ENCODE measurements at places on chromosomes 5 and 9.

DNA sequence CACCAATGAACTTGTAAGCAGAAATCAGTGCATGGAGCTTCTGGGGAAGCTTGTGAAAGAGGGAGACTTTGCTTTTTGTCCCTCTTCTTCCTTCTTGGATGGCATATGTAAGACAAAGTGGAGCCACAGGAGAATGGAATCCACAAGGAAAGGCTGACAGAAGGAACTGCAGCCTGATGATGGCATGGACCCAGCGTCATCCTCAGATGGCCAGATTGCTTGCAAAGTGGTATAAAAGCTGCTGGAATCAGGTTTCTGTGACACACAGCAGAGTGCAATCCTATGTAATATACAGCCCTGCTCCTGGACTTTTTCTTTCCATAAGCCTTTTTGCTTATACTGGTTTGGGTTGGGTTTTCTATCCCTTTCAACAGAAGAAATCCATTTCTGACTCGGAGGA, 31.4 kb upstream of the SPARC start:
- DNase-seq = no peak
- H3K4me1 ChIP-seq = peaks cover 21% of the 10 kb centered on the region
- H3K4me3 ChIP-seq = peak overlapping the region; percentile 26
- H3K27me3 ChIP-seq = no peaks in the 10 kb centered on the region

- H3K36me3 ChIP-seq = no peaks in the 10 kb centered on the region
- no peak overlapping the region for H3K27ac ChIP-seq
- no peak overlapping the region for H3K4me3 ChIP-seq
- H3K27me3 ChIP-seq = no peaks in the 10 kb centered on the region
- H3K4me1 ChIP-seq = no peaks in the 10 kb centered on the region
- DNase-seq = no peak
Observed at GRCh38 chr5:73615085-73615484, 10.9 kb upstream of the ARHGEF28 start.

DNA sequence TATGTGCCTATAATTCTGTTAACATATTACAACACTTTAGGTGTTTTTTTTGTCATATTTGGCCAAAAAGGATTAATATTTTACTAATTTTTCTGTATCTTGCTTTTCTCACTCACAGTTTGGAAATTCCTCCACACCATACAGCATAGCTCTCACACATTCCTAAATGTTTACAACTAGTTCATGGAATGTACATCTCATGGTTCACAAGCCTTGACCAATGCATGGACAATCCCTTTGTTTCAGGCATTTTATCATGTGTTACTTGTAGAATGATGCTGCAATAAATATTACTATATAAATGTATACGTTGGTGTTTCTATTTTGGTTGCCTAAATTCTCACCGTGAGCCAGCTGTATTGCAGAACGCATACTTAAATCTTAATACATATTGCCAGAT, 80.5 kb upstream of the SPATA31C2 start:
- no peak overlapping the region for H3K4me3 ChIP-seq
- DNase-seq = no peak
- no peaks in the 10 kb centered on the region for H3K27me3 ChIP-seq
- no peaks in the 10 kb centered on the region for H3K4me1 ChIP-seq
- no peak overlapping the region for H3K27ac ChIP-seq
- H3K36me3 ChIP-seq = no peaks in the 10 kb centered on the region

GRCh38 chr5:67065237-67065636, 131.4 kb downstream of the CD180 start:
- H3K4me3 ChIP-seq = no peak overlapping the region
- H3K4me1 ChIP-seq = peaks cover 2% of the 10 kb centered on the region
- no peak overlapping the region for H3K27ac ChIP-seq
- H3K36me3 ChIP-seq = no peaks in the 10 kb centered on the region
- no peaks in the 10 kb centered on the region for H3K27me3 ChIP-seq

- H3K4me3 ChIP-seq = no peak overlapping the region
- no peaks in the 10 kb centered on the region for H3K36me3 ChIP-seq
- H3K27ac ChIP-seq = no peak overlapping the region
- no peaks in the 10 kb centered on the region for H3K27me3 ChIP-seq
- H3K4me1 ChIP-seq = peaks cover 45% of the 10 kb centered on the region
Observed at GRCh38 chr9:127961613-127962155, 19.1 kb downstream of the EEIG1 start.

DNA sequence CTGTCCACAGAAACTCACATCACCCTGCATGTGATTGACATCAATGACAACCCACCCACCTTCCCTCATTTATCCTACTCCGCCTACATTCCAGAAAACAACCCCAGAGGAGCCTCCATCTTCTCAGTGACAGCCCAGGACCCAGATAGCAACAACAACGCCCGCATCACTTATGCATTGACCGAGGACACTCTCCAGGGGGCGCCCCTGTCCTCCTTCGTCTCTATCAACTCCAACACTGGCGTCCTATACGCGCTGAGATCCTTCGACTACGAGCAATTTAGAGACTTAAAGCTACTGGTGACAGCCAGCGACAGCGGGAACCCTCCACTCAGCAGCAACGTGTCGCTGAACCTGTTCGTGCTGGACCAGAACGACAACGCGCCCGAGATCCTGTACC, 1.7 kb downstream of the PCDHGA3 start:
- DNase-seq = no peak
- no peaks in the 10 kb centered on the region for H3K27me3 ChIP-seq
- no peaks in the 10 kb centered on the region for H3K36me3 ChIP-seq
- H3K4me3 ChIP-seq = no peak overlapping the region
- no peaks in the 10 kb centered on the region for H3K4me1 ChIP-seq

DNA sequence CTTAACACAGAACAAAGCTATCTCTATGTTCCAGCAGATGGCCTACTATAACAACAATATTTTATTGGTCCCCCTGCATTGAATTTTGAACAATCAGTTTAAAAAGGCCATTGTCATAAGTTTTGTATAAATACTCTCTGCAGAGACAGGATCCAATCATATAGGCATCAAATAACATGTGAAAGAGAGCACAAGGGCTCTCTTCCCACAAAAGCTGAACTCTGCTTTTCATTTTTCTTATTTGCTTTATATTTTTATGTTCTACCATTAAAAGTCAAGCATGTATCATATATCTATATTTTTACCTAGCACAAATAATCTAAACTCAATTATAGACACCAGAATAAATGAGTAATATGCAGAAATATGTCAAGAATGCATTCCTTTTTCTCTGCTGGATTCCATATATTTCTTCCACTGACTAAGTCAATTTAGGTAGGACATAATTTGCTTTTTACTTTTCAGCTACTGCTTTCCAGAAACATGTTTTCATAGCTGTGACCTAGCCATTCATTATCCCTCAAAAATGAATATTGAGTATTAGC, 143.6 kb downstream of the CDH9 start:
- no peaks in the 10 kb centered on the region for H3K27me3 ChIP-seq
- no peaks in the 10 kb centered on the region for H3K4me1 ChIP-seq
- no peak overlapping the region for H3K4me3 ChIP-seq
- no peak for DNase-seq
- no peaks in the 10 kb centered on the region for H3K36me3 ChIP-seq

- peaks cover 8% of the 10 kb centered on the region for H3K4me1 ChIP-seq
- DNase-seq = peak; percentile 77
- H3K4me3 ChIP-seq = peak within 1 kb of the TSS; percentile 79
- no peaks in the 10 kb centered on the region for H3K36me3 ChIP-seq
- H3K27ac ChIP-seq = peak within 1 kb of the TSS; percentile 84
- no peaks in the 10 kb centered on the region for H3K27me3 ChIP-seq
Observed at GRCh38 chr5:122311961-122312590, at the start of gene SNCAIP. Gene SNCAIP, plus strand, starts transcription at chr5:122312237. Its CDS starts 78,898 bp downstream, at chr5:122391135.

GRCh38 chr5:154513669-154514084, 35.6 kb upstream of the HAND1 start:
- no peak for DNase-seq
- H3K27me3 ChIP-seq = no peaks in the 10 kb centered on the region
- no peak overlapping the region for H3K27ac ChIP-seq
- no peak overlapping the region for H3K4me3 ChIP-seq
- H3K36me3 ChIP-seq = no peaks in the 10 kb centered on the region
- no peaks in the 10 kb centered on the region for H3K4me1 ChIP-seq

- DNase-seq = no peak
- no peaks in the 10 kb centered on the region for H3K27me3 ChIP-seq
- no peaks in the 10 kb centered on the region for H3K36me3 ChIP-seq
- H3K27ac ChIP-seq = no peak overlapping the region
Observed at GRCh38 chr9:94857791-94858190, 131.3 kb downstream of the AOPEP start.

DNA sequence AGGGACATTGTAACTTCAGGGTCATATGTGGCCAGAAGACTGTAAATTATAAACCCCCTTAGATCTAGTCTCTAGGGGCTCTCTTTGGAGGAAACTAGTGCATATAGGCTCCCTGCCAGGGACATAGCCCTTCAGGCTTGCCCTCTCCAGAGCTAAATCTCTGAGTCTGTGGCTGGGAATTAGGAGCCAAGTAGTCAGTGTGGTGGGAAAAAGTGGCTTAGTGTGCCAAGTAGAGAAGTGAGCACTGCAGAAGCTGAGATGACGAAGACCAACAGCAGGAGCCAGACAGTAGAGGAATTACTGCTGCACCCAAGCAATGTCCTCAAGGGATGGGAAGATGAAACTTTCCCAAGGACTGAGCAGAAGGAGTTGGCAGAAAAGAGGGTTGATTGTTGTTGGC, 71.2 kb downstream of the CWC27 start:
- H3K4me1 ChIP-seq = no peaks in the 10 kb centered on the region
- H3K27ac ChIP-seq = no peak overlapping the region
- no peak overlapping the region for H3K4me3 ChIP-seq
- DNase-seq = no peak
- no peaks in the 10 kb centered on the region for H3K36me3 ChIP-seq
- no peaks in the 10 kb centered on the region for H3K27me3 ChIP-seq

- H3K4me1 ChIP-seq = no peaks in the 10 kb centered on the region
- DNase-seq = no peak
- H3K4me3 ChIP-seq = peak overlapping the region; percentile 66
Observed at GRCh38 chr5:103561685-103562452, 720 bp downstream of the NUDT12 start.

DNA sequence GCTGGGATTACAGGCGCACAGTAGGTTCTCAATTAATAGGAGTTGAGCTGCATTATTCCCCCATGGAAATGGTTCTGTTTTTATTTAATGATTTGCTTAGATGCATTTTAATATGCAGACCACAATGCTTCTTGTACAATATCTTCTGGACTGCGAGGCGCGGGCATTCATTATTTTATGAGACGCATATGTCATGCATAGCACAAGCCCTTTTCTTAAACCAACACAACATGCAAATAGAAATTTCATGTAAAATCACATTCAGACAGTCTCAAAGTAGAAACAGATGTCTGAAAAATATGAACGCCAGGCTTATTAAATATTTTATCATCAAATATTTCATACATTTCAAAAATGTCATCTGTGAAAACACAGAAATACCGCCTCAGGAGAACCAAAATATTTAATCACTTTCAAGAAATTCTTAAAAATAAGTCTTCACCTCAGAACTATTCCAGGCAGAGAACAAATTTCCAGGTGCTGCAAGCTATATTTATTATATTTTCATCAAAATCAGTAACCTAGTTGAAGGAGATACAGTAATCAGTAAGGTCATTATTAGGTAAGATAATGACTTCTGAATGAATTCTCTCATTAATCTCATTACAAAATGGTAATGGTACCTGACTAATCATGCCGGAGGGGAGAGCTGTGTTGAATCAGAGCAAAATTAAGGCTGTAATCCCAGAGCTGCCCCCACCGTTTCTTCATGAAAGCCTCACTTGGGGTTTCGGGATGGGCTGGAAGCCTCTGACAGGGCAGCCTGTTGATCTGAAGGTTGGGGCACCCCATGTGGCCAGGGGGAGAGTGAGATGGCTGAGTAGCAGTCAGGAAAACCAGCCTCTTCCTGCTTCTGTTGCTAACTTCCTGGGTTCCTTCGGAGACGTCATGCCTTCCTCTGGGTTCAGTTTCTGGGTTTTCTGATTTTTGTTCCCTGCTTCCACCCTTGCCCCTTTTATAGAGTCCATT, 133.9 kb upstream of the ZNF618 start:
- no peaks in the 10 kb centered on the region for H3K27me3 ChIP-seq
- no peaks in the 10 kb centered on the region for H3K36me3 ChIP-seq

- peak overlapping the region; percentile 24 for H3K27ac ChIP-seq
- peaks cover 30% of the 10 kb centered on the region for H3K4me1 ChIP-seq
- no peak overlapping the region for H3K4me3 ChIP-seq
- no peaks in the 10 kb centered on the region for H3K36me3 ChIP-seq
- no peaks in the 10 kb centered on the region for H3K27me3 ChIP-seq
- no peak for DNase-seq
Observed at GRCh38 chr5:110917161-110917875, 154.2 kb upstream of the TSLP start.

All from ascending aorta (tissue), 2 donors.